ENCODE measurements at places on chromosomes 7 and 10.

DNA sequence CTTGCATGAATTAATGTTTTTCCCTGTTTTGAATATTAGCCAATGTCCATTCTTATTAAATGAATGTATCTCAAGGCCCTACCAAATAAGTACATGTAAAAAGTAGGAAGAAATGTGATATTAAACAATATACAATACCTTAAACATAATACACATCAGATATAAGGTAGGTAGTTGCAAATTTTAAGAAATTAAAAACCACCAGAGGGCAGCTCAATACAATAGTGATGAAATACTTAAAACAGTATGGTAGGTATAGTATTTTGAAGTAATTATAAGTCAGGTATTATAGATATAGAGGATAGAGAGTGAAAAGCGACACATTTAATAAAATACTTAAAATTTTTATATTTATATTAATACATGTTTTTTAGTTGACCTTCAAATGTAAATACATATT is 43.6 kb upstream of the CDK14 start:
- DNase-seq = no peak

DNA sequence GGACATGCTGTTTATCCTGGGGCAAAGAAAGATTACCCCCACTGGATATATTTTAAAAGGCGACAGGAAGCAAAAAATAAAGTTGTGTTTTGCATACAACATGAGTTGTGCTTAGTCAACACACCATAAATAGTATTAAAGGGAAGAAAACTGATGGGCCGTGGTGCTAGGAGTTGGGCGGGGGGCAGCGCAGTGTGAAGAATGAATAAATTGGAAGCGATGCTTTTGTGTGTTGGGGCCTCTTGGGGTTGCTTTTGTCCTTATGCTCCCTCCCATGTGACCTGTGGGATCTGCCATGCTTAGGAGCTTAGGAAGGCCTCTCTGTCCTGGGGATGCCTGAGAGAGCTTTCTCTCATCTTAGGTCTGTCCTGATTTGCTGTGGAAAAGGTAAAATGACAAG is 35.0 kb upstream of the AGR3 start:
- no peak for DNase-seq

- DNase-seq = no peak
Observed at GRCh38 chr10:92238054-92238585, 52.8 kb downstream of the CPEB3 start.

DNA sequence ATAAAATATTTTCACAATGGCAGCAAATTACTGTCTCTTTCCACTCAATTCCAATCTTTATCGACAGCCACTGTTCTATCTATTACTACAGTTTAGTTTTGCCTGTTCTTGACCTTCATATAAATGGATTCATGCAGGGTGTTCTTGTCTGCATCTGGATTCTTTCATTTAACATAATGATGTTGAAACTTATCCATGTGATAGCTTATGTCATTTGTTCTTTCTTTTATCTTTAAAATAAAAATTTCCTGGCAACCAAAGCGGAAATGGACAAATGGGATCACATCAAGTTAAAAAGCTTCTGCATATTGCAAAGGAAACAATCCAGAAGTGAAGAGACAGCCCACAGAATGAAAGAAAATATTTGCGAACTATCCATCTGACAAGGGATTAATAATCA is 20.5 kb upstream of the DMTF1 start:
- no peak for DNase-seq

- DNase-seq = no peak
Observed at GRCh38 chr7:37923996-37924395, 3.6 kb downstream of the EPDR1 start.

GRCh38 chr7:711093-711921 is 15.2 kb upstream of the DNAAF5 start:
- no peak for DNase-seq

GRCh38 chr7:123652406-123652805 is 3.3 kb upstream of the LMOD2 start:
- no peak for DNase-seq

DNA sequence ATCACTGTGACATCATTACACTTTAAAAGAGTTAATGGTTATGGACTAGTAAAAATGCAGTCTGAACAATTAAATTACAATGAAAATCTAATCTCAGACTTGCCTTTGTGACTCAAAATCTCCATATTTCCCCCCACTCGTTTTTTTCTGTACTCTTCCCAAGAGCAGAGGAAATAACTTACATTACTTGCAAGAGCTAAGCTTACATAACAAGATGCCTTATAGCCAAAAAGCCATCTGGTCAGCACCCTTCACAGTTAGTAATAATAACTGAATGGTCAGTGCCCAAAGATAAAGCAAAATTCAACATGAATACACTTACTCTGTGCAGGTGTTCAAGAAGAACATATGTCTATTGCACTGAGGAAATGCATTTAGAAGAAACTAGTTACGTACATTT is 1381.5 kb upstream of the CELF2 start:
- no peak for DNase-seq

- no peak for DNase-seq
Observed at GRCh38 chr7:25383402-25383801, 155.1 kb upstream of the NPVF start.

GRCh38 chr7:81013083-81013817 is 94.4 kb upstream of the SEMA3C start:
- DNase-seq = no peak

DNA sequence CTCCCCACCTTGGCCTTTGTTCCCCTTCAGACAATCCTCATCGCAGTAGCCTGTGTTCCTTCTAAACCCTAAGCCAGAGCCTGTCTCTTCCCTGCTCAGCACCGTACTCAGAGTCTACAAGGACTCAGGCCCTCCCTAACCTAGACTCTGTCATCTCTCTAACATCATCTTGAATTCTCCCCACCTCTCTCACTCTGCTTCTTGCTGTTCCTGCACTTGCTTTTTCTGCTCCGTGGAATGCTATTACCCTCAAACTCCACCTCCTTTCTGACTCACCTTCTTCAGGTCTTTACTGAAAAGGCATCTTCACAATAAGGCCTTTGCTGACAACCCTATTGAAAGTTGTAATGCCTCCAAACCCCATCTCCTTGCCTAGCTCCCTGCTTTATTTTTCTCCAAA is 141.0 kb downstream of the DKK1 start:
- no peak for DNase-seq

- no peak for DNase-seq
Observed at GRCh38 chr10:52801947-52802346, 29.4 kb upstream of the MBL2 start.

DNA sequence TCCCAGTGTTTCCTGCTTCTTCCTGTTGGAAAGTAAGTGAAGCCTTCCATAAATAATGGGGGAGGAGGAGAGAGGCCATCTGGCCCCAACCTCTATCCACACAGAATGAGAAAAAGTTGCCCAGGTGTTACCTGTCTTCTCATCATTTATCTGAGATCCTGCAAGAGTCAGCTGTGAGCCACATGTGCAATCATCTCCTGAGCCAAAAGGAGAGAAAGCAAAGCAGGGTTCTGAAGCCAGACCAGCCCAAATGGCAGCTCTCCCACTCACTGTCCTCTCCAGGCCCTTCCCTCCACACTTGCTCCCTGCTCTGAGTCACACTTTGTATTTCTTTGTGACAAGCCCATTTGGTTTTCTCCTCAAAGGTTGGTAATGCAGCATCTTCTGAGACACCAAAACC is 65.9 kb downstream of the FAM204A start:
- no peak for DNase-seq

GRCh38 chr10:12375076-12375504 is 25.7 kb downstream of the CAMK1D start:
- DNase-seq = no peak

DNA sequence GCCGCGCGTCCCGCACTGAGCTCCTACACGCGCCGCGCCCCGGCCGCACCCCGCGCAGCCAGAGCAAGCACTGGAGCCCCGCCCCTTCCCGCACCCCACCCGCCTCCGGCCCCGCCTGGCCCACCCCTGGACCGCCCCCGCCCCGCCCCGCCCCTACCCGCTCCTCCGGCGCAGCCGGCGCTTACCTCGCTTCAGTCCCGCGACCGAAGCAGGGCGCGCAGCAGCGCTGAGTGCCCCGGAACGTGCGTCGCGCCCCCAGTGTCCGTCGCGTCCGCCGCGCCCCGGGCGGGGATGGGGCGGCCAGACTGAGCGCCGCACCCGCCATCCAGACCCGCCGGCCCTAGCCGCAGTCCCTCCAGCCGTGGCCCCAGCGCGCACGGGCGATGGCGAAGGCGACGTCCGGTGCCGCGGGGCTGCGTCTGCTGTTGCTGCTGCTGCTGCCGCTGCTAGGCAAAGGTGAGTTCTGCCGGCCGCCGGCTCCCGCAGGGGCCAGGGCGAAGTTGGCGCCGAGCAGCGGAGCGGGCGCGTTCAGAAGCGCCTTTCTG is at the start of gene RET:
RET (plus strand) TSS at position 194 of the 545 bp plus-strand sequence; CDS start at position 384, 190 bp downstream.
- no peak for DNase-seq

GRCh38 chr10:5575482-5576153 is 50.9 kb downstream of the CALML3 start:
- DNase-seq = no peak

GRCh38 chr7:149188637-149189259 is 6.6 kb upstream of the ZNF282 start:
- no peak for DNase-seq

DNA sequence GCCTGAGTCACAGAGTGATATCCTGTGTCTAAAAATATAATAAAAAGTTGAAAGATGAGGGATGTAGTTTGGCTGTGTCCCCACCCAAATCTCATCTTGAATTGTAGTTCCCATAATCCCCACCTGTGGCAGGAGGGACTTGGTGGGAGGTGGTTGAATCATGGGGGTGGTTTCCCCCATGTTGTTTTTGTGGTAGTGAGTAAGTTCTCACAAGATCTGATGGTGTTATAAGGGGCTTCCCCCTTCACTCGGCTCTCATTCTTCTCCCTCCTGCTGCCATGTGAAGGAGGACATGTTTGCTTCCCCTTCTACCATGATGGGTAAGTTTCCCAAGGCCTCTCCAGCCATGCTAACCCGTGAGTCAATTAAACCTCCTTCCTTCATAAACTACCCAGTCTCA is 25.1 kb upstream of the UBE3C start:
- no peak for DNase-seq

DNA sequence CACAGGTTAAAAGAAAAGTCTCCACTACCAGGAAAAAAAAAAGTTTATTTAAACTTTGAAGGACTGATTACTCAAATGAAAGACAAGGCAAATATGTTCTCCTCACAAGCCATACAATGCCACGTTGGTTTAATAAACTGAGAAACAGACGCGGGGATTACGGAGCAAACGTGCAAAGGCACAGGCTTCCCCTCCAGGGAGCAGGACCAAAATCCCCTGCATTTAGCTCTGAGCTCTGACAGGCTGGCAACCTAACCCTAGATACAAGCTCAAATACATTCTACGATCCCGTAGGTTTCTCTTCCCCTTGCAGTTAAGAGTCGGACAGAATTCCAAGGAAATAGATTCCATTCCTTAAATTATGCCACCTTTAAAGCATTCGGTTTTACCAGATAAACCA is 7.7 kb upstream of the GRB10 start:
- DNase-seq = no peak

GRCh38 chr7:151204383-151205032 is 5.8 kb downstream of the H2BK1 start:
- no peak for DNase-seq

DNA sequence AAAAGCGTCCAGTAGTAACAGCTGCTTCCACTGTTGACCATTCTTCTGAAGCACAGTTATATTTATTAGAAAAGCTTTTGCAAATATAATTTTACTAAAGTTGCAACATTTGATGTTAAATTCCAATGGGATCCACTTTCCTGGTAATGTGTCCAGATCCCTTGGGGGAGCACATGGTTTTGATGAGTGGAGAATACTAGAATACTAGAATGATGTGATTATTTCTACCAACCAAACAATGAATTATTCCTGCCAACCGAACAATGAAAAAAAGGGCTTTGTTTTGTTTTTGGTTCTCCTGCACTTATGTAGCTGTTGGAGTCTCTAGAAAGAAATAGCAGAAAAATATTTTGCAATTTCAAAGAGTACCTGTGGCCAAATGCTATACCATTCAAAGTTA is 59.1 kb downstream of the BPGM start:
- no peak for DNase-seq

- no peak for DNase-seq
Observed at GRCh38 chr7:41578700-41579099, 124.2 kb downstream of the INHBA start.

GRCh38 chr10:60570272-60570865 is 180.7 kb upstream of the ANK3 start:
- no peak for DNase-seq

DNA sequence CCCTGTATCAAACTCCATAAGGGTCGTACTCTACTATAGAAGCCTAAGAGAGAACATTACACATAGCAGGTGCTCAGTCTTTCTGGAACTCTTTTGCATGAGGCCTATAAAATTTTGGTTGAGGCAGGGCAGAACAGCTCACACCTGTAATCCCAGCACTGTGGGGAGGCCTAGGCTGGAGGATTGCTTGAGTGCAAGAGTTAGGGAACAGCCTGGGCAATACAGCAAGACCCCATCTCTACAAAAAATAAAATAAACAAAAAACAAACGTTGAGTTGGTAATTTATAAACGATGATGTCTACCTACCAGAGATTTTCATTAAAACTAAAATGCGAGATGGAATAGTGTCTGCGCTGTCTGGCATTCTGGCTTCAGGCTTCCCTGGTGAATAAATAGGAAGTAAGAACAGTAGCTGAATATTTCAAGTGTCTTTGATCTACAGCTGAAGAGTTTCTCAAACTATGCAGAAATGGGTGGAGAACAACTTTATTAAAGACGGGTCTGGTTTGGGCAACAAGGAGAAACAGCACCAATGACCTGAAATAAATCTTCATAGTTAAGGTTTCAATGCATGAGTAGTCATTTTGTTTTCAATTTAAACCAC is 774 bp downstream of the PON2 start:
- DNase-seq = no peak

DNA sequence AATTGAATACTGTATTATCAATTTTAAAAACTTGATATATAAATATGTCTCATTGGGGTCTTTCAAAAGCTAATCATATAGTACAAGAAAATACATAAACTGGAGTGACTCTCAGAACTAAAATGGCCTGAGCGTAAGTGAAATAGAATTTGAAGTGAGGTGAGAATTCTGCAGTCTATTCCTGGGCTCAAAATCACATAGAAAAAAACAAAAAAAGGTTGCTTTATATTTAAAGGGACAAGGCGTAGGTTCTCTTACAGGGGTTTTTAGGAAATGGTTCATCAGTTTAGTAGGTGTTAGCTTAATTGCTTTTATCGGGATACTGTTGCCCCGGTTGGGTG is 36.7 kb upstream of the PRSS1 start:
- no peak for DNase-seq

DNA sequence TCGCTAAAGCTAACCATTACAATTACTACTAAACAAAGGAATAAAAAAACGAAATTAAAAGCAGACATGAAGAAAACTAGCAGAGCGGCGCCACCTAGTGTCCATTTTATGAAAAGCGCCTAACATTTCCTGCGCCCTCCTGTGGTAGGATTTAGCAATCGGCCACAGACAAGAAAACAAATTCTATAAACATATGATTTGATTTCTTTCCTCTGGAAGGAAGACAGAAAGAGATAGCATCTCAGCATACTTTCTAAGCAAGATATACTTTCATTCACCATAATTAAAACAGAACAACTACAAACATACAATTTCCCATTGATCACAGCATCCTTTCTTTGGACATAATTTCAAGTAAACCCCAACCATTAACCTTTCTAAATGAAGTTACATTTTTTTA is 337.7 kb upstream of the NPVF start:
- DNase-seq = peak; percentile 36

- DNase-seq = no peak
Observed at GRCh38 chr7:142915315-142915714, 18.2 kb downstream of the TRPV5 start.

All from stimulated activated CD8-positive, alpha-beta memory T cell treated with anti-CD3 and anti-CD28 coated beads, Interleukin-15, amount 100 ng/mL, for 24 hours (primary cell).